Activated naive CD4-positive, alpha-beta T cell treated with anti-CD3 and anti-CD28 coated beads for 36 hours (primary cell): ENCODE measurements at places on chromosomes 6 and 20. TPM values are rescaled to one million over a fixed set of nuclear protein-coding genes. Genes with fewer than 3 reads are reported as not detected.

Gene GRM4
- total RNA-seq = not detected

Gene BRPF3
- 15.9 TPM for total RNA-seq

Gene SYCP2L
- total RNA-seq = not detected

Gene SSTR4
- total RNA-seq = not detected

Gene KHDC1
- 1.1 TPM for total RNA-seq
